Activated gamma-delta T cell treated with Interleukin-2 at 50 U/mL for 16 hours (primary cell): ENCODE measurements at places on chromosomes 4 and X.

DNA sequence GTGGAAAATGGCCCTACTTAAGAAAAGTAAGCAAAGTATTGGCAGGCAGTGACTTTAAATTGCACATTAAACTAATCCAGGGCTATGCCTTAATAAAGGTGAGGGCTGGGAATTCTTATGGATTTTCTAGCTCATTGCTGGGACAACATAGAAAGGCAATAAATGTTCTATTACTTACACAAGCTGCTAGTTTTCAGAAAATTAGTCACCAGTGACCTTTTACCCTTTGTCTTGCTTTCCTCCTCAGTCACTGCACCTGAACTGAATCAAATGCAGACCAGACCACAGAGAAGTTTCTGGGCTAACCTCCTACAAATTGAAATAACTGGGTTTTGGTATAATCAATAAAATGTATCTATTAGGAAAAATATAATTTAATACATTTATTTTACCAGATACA, 694.4 kb upstream of the FAM241A start:
- no peak for DNase-seq

GRCh38 chrX:150887906-150888465, 10.5 kb downstream of the CD99L2 start:
- no peak for DNase-seq

DNA sequence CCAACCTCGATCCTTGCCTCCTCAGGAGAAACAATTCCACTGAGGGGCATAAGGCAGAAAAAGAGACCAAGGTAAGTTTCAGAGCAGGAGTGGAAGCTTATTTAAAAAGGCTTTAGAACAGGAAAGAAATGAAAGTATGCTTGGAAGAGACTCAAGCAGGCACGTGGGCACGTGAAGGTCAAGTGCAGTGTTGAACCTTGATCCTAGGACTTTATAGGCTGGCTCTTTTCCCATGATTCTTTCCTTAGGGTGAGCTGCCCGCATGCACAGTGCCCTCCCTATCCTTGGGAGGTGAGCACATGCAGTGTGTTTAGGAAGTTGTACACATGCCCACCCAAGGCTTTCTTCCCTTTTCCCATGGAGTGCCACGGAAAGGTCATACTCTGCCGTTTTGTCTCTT, 4.0 kb upstream of the PI4K2B start:
- DNase-seq, result no peak

GRCh38 chr4:12894062-12894461, 590.1 kb downstream of the RAB28 start:
- DNase-seq, result no peak

DNA sequence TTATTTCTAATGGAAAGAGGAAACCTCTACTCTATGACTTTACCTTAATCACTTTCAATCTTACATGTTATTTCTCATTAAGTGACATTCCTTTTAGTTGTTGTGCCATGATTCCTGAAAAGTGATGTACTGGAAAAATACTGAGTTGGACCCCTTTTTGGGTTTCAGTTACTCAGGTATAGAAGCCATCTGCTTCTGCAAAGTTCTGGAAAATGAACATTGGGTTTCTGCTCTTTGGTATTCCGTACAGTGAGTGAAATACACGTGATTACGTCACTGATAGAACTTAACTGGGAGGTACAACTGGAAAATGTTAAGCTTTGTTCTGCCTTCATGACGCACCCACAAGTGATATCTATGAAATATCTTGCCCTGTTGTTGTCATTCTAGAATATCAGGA, 114.7 kb downstream of the MID1 start:
- DNase-seq, result no peak
